ENCODE measurements at places on chromosomes 7 and 10.

DNA sequence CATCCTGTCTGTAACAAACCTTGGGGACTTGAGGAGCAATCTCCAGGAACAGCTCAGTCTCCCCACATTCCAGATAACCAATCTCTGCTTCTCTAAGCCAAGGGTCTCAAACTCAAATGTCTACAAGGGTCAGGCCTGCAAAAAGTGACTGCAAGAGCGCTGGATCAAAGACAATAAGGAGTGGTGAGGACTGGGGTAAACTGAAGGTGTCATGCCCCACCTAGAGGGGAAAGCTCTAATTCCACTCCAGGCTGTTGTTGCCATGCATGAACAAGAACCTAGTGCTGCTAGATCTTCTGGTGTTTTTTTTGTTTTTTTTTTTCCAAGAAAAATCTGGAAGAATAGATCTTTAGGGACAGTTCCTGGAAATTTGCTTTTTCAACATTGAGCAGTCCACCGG is 117.9 kb upstream of the MACROH2A2 start:
- no peak for DNase-seq

- no peak for DNase-seq
Measured at GRCh38 chr7:75870557-75871161, 8.2 kb upstream of the RHBDD2 start.

DNA sequence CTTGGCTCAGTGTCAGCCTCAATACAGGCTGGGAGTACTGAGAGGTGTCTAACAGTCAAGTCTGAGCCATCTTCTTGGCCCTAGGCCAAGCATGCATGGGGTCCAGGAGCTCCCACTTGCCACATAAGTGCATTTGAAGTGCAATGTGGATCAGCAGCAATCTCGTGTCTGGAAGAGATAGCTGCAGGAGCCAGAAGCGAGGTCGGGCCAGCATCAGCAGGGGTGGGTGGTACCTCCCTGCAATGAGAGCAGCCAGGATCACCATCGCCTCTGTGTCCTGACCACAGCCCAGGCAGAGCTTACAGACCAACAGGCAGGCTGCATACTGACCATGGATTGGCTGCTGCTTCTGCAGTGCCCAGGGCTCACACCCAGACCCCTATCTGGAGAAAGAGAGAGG is 83.0 kb upstream of the CXCL12 start:
- no peak for DNase-seq

GRCh38 chr7:4725014-4725849 is 43.1 kb downstream of the FOXK1 start:
- DNase-seq: no peak

DNA sequence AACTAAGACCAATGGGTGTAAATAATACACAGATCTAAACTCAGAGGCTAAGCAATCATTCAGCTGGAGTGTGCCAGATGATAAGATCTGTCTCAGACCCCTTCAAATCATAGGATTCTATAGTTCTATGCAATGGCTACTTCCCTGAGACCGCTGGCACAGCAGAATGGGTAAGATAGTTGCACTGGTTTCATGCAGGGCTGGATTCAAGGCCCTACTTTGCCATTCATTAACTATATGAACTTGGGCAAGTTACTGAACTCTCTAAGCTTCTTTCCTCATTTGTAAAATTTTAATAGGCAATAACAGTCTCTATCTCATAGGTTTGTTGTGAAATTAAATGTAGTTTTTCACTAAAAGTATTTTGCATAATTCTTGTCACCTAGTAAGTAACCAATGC is 62.0 kb downstream of the TFEC start:
- no peak for DNase-seq

- peak; percentile 34 for DNase-seq
Measured at GRCh38 chr7:157612664-157613561, 276.1 kb downstream of the DNAJB6 start.

DNA sequence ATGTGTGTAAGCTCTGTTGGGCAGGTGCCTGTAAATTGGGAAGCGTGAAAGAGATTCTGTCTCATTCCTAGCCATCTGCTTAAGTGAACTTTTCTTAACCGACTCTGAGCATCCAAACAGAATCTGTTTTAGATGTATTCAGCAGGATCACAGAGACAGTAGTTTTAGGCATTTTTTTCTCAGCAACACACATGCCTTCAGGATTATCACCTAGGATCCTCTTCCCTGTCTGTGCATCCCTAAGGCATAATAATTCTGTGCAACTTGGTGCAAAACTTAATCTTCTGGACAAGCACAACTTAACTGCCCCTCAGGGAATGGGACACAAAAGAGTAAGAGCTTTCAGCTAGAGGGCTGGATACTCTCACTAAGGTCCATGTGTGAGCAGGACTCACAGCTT is 284.8 kb downstream of the C7orf25 start:
- DNase-seq: no peak

DNA sequence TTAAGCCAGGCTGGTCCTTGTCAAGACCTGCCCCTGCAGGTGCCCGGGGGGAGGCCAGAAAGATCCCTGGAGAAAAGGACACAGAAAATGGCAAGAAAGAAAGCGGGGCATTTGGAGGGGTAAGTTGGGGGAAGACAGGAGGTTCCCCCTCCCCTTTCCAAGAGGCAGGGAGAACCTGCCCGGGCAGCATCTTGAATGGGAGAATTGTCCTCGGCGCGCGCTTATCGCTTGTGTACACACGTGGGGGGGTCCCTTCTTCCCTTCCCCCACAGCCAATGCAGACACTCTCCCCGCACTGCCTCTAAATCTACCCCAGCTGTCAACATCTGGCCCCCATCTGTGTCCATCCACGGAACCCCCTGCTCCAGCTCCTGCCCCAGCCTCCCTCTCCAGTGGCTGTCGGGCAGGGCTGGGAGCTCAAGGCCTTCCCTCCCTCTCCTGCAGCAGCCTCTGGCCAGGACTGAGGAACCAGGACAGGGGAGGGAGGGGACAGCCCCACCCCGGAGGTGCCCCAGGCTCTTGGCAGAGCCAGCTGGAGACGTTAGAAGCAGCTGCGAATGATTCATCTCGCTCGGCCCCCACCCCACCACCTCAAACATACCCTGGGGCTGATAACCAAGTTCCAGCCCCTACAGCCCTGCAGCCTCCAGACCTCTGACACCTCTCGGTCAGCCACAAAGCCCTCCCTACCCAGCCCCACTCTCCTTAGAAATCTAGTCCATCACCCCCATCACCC is 25.3 kb downstream of the EPHB4 start:
- DNase-seq: peak; percentile 58
